NCI-H1048 (cell line): ENCODE measurements at places on chromosomes 4 and X.

- peak; percentile 12 for DNase-seq
These were observed 21.0 kb downstream of the MAN2B2 start for GRCh38 chr4:6595897-6596537.

- no peak for DNase-seq
These were observed 35.5 kb downstream of the TBC1D9 start for GRCh38 chr4:140720387-140721304.

DNA sequence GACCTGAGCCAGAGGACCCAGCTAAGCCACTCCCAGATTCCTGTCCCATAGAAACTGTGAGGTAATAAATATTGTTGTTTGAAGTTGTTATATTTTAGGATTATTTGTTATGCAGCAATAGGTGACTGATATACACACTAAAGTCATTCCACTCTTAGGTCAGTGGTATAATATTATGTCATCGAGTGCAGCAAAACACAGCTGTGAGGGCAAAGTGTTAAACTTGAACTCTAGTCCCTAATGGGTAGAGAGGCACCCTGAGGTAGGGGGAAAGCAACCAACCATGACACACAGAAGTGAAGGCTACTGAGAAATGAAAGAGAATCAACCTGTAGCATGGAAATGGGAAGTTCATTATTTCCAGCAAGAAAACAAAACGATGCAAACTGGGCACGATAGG is 66.6 kb downstream of the ATXN3L start:
- no peak for DNase-seq

DNA sequence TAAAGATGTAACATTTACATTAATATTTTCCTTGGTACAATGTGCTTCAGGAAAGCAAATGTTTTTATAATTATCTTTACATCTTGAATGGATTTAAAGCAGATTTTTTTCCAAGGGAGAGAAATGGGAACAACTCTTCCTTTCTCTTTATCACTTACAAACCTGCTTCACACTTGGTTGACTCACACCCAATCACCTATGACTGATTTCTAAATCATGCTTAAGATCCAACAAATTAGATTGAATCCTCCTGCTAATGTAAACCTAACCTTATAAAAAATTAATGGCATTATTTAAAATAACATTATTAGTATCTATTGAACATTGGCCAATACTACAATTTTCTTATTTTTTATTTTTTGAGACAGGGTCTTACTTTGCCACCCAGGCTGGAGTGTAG is 127.1 kb downstream of the INPP4B start:
- no peak for DNase-seq

- no peak for DNase-seq
These were observed 213.6 kb downstream of the PALLD start for GRCh38 chr4:168710353-168710946.

DNA sequence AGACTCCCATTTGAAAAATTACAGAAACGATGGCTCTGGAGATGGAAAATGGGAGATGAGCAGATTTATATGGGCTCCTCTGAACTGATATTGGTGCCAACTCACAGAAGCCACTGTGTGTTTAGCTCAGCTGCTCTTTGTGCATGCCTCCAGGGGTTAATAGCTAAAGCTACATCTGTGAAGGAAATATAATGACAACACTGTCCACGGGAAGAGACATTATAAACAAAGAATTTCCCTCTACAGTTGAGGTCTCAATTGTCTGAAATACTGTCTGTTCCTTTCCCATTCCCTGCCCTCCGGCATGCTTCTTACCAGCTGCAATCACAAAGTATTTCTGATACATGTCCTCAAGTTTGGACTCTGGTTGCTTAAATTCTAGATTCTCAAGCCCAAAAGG is 40.4 kb downstream of the PPA2 start:
- DNase-seq, result no peak

GRCh38 chrX:97854086-97854485 is 970.4 kb downstream of the RPA4 start:
- no peak for DNase-seq

DNA sequence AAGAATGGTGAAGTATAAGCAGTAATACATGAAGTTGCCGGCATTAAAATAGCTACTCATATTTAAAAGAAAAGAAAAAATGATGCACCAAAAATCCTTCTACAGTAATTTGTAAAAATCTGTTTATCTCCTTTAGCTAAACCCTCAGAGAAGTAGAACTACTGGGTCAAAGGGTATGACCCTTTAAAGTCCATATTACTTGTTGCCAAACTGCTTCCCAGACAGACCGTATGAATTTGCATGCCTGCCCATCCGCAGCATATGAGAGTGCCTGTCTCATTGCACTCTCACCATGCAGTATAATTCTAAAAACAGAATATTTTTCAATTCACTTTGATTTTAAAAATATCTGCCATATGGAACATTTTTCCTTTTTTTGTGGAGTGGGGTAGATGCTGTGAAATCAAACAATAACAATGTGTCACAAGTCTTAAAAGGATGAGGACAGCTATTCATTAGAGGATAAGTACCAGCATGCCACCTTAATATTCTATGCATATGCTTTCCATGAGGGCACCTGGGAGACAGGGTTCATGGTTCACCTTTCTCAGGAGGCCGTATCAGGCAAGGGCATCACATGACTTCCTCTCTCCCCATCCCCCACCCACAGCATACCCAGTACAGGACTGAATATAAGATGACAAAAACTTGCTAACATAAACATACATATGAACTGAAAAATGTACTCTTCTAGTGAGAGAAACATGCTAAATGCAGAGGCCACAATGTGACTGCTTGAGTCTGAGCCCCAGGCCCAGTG is 17.8 kb downstream of the ZDHHC9 start:
- no peak for DNase-seq

DNA sequence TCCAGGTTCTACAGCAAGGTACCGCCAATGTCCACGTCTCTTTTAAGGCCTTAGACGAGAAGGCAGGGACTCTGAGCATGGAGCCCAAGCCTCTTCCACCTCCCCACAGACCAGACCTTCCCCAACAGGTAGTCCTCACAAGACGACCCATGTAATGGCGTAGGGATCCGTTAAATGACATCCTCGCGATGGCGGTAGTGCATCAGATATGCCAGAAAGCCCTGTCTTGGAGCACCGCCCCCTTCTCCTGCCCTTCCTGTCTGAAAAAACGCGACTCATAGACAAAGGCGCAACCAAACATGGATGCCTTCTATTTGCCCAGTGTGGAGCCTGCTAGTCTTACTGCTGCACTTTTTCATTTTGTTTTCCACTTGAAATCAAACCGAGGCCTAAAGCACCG is 185.4 kb downstream of the OR13H1 start:
- no peak for DNase-seq

DNA sequence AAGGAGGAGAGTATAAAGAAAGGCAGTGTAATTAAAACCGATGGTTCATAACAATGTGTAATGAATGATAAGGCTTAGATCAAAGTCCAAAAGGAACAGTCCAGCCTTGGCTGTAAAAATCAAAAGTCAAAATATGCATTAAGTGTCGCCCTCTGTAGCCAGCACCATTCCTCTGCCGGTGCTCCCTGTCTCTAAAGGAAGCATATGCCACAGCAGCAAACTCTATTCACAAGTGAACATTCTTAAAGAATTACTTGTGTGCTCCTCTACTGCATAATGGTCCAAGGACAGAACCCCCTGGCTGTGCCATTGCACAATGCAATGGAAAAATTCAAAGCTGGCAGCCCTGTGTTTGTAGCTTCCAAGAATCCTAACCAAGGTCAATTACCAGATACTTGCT is 16.3 kb upstream of the MBNL3 start:
- DNase-seq, result no peak

- DNase-seq, result no peak
These were observed 119.0 kb upstream of the MAP9 start for GRCh38 chr4:155495572-155496293.

DNA sequence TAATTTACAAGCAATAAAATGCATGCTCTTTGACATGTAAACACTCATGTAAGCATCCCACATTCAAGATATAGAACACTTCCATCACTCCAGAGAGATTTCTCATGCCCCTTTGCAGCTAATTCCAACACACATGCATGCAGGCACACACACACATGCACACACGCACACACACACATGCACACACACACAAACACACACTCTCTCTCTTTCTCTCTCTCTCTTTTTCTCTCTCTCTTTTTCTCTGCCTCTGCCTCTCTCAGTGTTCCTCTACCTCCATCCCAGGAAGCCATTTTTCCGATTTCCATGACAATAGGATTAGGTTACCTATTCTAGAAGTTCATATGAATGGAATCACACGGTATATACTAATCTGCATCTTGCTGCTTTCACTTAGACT is 11.9 kb upstream of the SOD3 start:
- DNase-seq, result no peak

GRCh38 chrX:69229436-69229835 is 64.2 kb upstream of the PJA1 start:
- DNase-seq, result no peak

- no peak for DNase-seq
These were observed 21.1 kb downstream of the ACOX3 start for GRCh38 chr4:8419222-8420041.

GRCh38 chrX:20362268-20363267 is 95.9 kb upstream of the RPS6KA3 start:
- no peak for DNase-seq

GRCh38 chrX:132384301-132384700 is 104.5 kb downstream of the MBNL3 start:
- DNase-seq, result no peak

GRCh38 chr4:87749883-87750282 is 49.5 kb upstream of the IBSP start:
- DNase-seq, result no peak

- no peak for DNase-seq
These were observed 11.9 kb downstream of the TMPRSS11D start for GRCh38 chr4:67871867-67872266.

DNA sequence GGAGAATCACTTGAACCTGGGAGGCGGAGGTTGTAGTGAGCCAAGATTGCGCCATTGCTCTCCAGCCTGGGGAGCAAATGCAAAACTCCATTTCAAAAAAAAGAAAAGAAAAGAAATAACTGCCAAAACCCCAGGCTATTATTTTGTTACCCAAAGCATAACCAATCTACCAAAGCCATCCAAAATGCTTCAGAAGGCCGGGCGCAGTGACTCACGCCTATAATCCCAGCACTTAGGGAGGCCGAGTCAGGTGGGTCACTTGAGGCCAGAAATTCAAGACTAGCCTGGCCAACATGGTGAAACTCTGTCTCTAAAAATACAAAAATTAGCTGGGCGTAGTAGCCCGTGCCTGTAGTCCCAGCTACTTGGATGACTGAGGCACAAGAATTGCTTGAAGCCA is 49.8 kb downstream of the SMIM31 start:
- no peak for DNase-seq

DNA sequence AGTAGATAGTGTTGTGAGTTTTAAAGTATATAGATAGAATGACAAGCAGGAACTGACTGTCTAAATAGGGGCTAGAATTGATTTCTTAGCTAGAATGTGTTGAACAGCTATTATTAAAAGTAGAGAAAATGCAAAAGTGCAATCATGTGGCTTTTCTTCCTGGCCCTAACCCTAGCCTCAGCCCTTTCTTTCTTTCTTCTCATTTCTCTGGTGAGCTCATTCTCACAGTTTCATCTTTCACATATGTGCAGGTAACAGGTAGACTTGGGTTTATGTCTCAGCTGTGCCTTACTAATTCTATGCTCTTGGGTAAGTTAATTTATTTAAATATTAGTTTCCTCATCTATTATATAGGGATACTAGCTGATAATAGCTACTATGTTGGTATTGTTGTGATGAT is 24.9 kb downstream of the FGF2 start:
- no peak for DNase-seq

- no peak for DNase-seq
These were observed 1.8 kb downstream of the CCDC22 start for GRCh38 chrX:49237060-49237459.

DNA sequence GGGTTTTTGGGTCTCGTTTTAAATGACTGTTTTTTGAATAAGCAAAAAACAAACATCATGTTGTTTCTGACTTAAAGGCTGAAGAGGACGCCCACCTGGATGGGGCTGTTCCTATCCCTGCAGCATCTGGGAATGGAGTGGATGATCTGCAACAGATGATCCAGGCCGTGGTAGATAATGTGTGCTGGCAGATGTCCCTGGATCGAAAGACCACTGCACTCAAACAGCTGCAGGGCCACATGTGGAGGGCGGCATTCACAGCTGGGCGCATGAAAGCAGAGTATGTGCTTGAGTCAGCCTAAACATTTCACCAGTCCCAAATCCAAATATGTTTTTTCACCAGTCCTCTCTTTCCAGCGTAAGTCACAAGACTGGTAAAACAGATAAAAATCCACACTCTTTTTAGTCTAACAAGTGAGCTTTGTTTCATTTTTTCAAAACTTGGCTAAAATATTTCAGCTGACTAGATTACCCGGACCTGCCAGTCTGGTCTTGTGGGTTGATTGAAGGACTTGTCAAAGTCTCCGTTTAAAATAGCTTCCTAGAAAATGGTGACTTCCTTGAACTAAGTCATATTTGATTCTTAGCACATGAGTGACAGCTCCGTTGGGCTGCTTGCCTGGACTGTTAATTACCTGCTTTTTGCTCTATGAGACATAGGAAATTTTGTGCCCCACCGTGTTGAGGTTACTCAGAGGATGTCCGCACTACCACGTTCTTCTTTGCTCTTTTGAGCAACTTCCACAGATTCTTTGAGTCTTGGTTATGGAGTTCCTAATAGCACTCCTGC is 20.8 kb downstream of the ENOPH1 start:
- no peak for DNase-seq

GRCh38 chrX:104921584-104922205 is 298.8 kb downstream of the TEX13A start:
- no peak for DNase-seq

- DNase-seq, result no peak
These were observed 92.1 kb downstream of the SHROOM4 start for GRCh38 chrX:50721764-50722521.

GRCh38 chrX:39852491-39852890 is 245.3 kb downstream of the BCOR start:
- no peak for DNase-seq

GRCh38 chr4:168605411-168605810 is 108.6 kb downstream of the PALLD start:
- DNase-seq, result no peak

DNA sequence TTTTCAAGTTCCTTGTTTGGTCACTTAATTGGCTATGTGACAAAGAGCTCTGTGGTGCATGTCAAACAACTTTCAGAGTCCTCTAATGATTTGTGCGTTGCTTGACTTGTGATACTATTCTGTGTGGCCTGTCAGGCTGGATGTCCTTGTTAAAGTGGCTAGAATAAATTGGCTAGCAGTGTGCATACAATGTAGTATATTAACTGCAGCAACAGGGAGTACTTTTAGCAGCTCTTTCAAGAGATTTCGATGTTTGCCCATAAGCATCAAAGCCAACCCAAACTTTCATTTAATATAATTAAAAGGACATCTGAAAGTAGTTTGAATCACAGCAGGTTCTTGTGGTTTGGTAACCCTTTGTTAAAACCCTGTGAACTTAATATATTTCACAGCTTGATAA is 718.9 kb downstream of the ADGRL3 start:
- DNase-seq, result no peak

GRCh38 chrX:112636951-112637581 is 42.7 kb downstream of the LHFPL1 start:
- DNase-seq, result no peak
